GM23248 (cell line): ENCODE measurements at places on chromosomes 6 and 20. TPM values are rescaled to one million over a fixed set of nuclear protein-coding genes. Genes with fewer than 3 reads are reported as not detected.

ACTL10 gene
- polyA plus RNA-seq = 1.5 and 1.7 TPM in 2 replicates

PDYN gene
- not detected in 2 replicates for polyA plus RNA-seq

MAP7 gene
- 0.79 TPM in 2 replicates for polyA plus RNA-seq

RAET1L gene
- polyA plus RNA-seq = not detected in 2 replicates

HLA-DRB1 gene
- polyA plus RNA-seq = 0.21 and 0.52 TPM in 2 replicates

ZSCAN31 gene
- polyA plus RNA-seq = 0.84 and 1.5 TPM in 2 replicates

AGER gene
- 1.2 and 1.4 TPM in 2 replicates for polyA plus RNA-seq
